ENCODE measurements at places on chromosomes 13 and 19.
A peak's percentile ranks its signal among the peaks of the same experiment; 100 is the strongest.

DNA sequence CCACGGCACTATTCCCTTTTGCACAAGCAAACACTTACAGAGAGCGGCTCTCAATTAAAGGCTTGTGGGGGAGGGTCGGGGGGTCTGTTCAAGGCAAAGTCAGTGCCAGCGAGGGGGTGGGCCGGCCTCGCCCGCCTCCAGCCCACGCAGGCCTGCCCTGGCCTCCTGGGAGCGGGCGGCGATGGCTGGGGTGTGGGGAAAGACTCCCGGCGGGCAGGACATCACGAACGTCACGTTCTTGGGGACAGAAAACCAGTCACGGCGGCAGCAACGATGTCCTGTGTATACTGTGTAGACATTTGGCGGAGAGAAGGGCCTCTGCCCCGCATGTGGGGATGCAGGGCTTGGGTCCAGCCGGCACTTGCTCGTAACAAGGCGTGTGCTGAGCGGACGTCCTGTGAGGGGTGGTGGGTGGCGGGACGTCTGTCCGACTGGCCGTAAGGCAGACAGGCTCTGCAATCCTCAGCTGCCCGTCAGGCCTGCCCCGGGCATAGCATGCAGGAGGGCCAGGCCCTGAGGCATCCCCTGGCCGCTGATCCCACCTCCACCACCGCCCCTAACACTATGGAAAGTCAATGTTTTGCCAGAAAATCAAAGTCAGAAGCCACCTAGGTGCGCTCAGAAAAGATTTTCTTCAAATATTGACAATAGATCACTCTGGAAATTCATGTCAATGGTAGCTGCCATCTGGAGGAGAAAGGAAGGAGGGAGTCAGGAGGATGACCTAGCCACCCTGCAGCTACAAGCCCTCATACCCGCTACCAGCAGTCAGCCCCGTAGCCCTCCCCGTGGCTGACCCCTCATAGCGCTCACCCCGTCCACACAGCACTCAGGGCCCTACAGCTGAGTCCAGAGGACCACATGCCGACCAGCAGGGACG is 5.8 kb upstream of the EPHX3 start:
- DNase-seq: no peak

DNA sequence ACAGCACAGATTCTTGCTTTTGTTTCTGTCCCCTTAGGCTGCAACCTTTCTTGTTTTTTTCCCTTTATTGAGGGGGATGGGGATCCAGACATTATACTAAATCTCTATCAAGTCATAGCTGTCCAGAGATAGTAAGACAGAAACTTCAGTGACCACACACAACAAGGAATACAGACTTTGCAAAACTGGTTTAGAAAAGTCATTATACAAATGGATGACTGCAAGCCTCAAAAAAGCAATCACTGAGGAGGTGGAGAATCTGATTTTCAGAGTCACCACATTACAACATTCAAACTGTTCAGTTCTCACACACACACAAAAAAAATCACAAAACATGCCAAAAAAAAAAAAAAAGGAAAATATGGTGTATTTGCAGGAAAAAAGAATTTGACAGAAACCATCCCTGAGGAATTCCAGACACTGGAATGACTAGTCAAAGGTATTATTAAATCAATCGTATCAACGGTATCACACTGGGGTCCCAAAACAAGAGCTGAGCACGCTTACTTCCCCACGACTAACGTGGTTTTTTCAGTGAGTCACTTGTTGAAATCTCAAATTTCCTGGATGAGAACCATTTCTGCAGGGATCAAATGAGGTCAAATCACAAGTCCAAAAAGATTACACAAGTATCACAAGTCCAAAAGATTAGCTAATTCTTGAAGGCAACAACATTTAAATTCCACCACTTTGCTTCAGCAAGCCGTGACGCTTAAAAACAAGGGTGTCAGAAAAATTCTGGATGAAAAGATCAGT is 41.2 kb downstream of the USP12 start:
- no peak for DNase-seq

- DNase-seq: no peak
These were observed 72.5 kb upstream of the MRI1 start for GRCh38 chr19:13691569-13692435.

GRCh38 chr13:41699759-41700158 is 242.4 kb downstream of the RGCC start:
- DNase-seq: no peak

DNA sequence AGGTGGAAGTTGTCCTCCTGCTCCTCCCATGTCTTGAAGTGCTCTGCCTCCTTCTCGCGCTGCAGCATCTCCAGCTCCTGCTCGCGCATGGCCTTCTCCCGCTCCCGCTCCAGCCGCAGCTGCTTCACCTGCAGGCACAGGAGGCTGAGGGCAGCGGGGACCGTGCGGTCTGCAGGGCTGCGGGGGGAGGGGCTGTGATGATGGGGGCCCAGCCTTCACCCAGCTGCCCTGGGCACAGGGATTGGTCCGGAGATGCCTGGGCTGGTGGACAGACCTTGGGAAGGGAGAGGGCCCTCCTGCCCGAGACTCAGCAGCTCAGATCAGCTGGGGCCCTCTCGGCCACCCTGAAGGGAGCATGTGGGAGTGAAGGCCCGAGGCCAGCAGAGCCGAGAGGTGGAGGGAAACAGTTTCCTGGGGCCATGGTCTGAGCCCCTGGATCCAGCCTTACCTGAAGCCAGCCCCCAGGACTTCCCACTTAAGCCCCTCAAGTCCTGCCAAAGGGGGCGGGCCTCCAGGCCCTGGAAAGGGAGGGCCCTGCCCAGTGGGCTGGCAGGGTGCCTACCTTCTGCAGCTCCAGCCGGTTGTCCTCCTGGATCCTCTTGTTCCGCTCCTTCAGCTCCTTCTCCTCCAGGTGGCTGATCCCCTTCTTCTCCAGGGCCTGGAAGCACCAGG is 6.3 kb downstream of the CACTIN start:
- no peak for DNase-seq

DNA sequence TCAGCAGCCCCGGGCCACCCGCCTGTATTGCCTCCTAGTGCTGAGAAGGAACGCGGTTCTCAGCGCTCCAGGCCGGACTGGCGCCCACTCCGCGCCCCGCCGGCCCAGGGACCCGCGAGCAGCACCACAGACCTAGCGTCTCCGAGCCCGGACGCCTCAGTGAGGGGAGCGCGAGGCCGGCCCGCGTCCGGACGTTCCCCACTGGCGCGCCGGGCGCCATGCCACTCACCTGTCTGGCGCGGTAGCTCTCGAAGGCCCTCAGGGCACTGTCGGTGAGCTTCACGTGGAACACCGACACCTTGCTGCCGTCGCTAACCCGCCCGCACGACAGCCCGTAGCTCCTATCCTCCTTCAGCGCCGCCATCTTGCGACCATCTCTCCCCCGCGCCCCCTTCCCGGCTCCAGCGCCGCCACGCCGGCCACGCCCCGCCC is at the start of gene ELL:
ELL (minus strand) TSS at position 379 of the 432 bp plus-strand sequence; CDS start at position 364, 15 bp downstream.
- no peak for DNase-seq

- DNase-seq: peak; percentile 94
These were observed at the start of gene ZNF382 for GRCh38 chr19:36605101-36605876. Gene ZNF382, plus strand, starts transcription at chr19:36605313. Its CDS starts 4,602 bp downstream, at chr19:36609915.

DNA sequence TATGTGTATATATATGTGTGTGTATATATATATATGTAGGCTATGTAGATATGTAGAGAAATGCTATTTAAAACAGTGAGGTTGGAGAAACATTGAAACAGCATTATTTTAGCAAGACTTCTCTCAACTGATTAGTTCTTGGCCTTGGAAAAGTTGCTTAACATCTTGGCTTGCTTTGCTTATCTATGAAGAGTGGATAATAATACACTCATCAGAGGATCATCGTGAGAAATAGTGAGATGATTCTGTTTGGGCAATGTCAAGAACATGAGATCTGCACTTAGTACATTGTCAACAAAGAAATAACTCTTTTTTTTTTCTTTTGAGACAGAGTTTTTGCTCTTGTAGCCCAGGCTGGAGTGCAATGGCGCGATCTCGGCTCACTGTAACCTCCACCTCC is 128.3 kb downstream of the KLF5 start:
- DNase-seq: no peak

DNA sequence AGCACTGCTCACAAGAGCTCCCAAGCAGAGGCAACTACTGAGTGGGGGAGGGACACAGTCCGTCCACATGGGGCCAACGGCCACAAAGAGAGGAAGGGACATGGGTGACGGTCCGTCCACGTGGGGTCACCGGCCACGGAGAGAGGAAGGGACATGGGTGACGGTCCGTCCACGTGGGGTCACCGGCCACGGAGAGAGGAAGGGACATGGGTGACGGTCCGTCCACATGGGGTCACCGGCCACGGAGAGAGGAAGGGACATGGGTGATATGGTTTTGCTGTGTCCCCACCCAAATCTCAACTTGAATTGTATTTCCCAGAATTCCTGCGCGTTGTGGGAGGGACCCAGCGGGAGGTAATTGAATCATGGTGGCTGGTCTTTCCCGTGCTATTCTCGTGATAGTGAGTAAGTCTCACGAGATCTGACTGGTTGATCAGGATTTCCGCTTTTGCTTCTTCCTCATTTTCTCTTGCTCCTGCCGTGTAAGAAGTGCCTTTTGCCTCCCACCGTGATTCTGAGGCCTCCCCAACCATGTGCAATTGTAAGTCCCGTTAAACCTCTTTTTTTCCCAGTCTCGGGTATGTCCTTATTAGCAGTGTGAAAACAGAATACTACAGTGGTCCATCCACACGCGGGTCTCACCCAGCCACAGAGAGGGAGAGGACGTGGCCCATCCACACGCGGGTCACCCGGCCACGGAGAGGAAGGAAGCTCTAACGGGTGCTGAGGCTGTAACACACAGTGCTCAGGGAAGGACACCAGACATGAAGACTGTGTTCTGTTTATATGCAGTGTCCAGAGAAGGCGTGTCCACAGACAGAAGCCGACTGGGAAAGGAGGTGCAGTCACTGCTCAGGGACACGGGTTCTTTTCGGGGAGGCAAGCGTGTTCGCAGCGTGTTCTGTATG is 48.5 kb downstream of the GAS6 start:
- no peak for DNase-seq

DNA sequence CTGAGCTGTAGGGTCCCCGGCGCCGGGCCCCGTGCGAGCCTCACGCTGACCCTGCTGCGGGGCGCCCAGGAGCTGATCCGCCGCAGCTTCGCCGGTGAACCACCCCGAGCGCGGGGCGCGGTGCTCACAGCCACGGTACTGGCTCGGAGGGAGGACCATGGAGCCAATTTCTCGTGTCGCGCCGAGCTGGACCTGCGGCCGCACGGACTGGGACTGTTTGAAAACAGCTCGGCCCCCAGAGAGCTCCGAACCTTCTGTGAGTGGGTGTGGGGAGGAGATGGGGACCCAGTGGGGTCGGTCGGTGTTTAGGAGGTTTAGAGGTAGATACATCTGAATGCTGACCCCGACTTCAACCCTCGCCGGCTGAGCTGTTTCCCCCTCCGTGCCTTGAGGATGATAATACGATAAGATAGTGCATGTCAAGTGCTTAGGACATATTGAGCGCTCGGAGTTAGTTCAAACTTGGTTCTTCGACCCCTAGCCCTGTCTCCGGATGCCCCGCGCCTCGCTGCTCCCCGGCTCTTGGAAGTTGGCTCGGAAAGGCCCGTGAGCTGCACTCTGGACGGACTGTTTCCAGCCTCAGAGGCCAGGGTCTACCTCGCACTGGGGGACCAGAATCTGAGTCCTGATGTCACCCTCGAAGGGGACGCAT is 1.9 kb downstream of the ICAM5 start:
- DNase-seq: no peak

DNA sequence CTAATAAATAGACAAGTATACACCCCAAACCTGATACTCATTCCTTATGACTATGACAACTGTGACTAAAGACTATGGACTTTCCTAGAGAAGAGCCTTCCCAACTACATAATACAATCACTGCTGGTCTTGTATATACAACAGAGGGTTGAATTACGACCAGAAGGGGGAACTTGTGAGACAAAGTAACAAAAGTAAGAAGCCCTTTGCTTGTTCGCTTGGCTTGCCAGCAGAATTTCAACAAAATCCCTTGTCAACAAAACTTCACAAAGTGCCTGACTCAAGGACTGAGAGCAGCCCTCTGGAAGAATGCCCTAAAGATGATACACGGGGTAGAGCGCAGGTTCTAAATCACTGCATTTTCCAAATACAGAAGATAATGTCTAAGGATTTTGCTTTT is 99.4 kb downstream of the WASF3 start:
- no peak for DNase-seq

DNA sequence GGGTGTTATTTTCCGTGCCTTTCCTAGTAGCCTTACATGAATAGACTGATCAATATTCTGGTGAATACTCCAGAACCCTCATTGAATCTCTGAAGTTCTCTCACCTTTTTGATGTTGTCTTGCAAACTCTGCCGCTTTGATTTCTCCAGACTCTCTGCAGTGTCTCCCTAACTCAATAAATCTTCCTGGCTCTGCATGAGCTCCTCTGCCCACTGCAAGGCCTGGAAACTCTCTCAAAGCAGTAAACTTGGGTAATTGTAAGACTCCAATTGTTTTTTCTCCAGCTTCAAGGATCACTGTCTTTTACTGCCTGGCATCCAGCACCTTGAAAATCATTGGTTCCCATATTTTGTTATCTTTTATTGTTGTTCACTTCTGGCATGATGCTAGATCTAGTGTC is 198.4 kb downstream of the GPC5 start:
- no peak for DNase-seq

- DNase-seq: no peak
These were observed 120.7 kb downstream of the RXFP2 start for GRCh38 chr13:31860002-31860401.

DNA sequence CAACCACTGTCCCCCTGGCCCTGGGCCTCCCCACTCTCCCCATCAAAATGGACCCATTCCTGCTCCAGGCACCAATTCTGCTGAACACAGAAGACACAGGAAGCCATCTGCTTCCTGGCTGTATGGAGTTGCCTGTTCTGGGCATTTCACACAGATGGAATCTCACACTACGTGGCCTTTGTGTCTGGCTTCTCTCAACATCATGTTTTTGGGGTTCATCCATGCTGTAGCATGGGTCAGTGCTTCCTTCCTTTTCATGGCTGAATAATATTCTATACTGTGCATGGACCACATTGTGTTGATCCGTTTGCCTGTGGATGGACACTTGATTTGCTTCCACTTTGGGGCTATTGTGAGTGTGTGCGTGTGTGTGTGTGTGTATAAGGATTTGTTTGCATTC is 15.0 kb upstream of the KLF2 start:
- DNase-seq: no peak

- DNase-seq: no peak
These were observed 128.7 kb downstream of the MAB21L1 start for GRCh38 chr13:35347679-35348205.

DNA sequence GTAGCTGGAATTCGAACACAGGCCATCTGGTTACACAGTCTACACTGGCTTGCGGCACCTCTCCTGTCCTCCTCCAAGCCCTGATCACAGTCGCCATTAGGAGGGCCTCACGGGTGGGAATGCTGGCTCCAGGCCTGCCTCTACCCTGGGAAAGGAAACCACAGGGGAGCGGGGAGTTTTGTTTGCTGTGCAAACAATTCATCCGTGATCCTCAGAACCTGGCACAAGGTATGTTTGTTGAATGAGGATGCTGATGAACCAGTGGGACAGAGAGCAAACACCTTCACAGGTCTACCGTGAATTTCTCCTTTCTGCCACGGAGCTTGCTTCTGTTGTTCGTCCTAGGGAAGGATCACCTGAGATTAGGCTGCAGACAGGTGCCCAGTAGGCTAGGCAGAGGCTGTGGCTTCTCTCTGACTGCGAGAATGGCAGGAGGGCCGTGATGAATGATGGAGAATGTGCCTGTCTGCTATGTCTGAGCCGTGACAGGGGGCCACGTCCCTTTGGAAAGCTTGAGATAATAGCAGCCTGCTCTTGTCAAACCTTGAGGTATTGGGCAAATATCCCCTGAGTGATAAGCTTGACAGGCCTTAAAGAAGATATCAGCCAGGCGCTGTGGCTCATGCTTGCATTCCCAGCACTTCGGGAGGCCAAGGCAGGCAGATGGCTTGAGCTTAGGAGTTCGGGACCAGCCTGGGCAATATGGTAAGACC is 36.7 kb downstream of the PIN1 start:
- no peak for DNase-seq

Data from GM10248 (cell line).